ENCODE measurements at places on chromosomes 4 and X. TPM values are rescaled to one million over a fixed set of nuclear protein-coding genes. Genes with fewer than 3 reads are reported as not detected.

DNA sequence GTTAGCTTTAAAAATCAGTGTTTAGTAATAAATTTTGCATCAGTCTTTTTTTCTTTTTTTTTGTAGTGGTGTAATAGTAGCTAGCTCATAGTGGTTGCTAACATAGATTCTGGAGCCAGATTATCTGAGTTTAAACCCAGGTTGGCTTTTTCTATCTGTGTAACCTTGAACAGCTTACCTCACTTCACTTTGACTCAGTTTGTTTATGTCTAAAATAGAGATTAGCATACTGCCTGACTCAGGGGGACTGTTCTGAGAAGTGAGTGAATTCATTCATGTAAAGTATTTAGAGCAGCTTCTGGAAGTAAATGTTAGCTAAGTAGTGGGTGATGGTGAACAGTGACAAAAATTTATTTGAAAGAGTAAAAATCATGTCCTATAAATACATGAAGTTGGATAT lies 32.9 kb downstream of the CPEB2 start:
- H3K27me3 ChIP-seq, result no peaks in the 10 kb centered on the region
- H3K27ac ChIP-seq, result peak overlapping the region; percentile 10
- peaks cover 12% of the 10 kb centered on the region for H3K4me1 ChIP-seq

DNA sequence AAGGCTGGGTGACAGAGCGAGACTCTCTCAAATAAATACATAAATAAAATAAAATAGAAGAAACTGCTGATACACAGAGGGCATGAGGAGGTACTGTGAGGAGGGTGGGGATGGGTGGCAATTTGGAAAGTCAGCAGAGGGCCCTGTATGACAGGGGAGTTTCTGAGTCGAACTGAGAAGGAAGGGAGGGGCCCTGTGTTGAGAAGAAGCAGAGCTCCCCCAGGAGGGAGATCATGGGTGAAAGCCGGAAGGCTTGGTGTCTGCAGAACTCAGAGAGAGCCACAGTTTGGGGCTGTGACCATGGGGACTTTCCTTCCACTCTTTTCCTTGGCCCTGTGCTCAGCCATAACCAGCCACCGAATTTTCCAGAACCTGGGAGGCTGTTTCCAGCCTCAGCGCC lies 24.8 kb upstream of the AFAP1 start:
- H3K4me3 ChIP-seq, result no peak overlapping the region
- peaks cover 31% of the 10 kb centered on the region for H3K4me1 ChIP-seq
- DNase-seq, result no peak
- H3K27ac ChIP-seq, result no peak overlapping the region

DNA sequence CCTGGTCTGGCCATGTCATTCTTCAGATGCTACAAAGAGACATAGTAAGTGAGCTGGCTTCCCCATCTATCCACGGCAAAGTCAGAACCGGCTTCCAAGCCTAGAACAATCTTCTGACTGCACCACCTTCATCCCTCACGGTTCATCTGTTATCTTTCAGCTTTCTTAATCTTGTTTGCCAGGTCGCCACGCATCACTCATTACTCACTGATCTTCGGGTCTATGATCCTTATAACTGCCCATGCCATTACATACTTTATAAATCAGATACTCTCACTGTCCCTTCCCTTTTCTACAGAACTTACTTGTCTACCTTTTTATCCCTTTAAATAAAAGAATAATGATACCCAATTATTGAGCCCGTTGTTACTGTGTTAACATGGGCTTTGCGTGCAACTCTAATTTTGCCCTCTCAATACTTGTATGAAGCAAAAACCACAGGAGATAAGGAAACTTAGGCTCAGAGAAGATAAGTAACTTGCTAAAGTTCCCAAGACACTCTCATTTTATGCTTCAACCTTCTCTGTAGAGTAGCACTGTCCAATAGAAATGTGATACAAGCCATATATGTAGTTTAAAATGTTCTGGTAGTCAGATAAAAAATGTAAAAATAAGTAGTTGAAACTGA lies 171.7 kb downstream of the AMELX start:
- no peaks in the 10 kb centered on the region for H3K27me3 ChIP-seq
- no peak overlapping the region for H3K4me3 ChIP-seq
- no peak overlapping the region for H3K27ac ChIP-seq
- no peaks in the 10 kb centered on the region for H3K36me3 ChIP-seq
- no peak for DNase-seq

GRCh38 chr4:114598191-114599121 lies at the start of gene UGT8:
UGT8 (plus strand) TSS chr4:114598807; CDS start chr4:114622881, 24,074 bp downstream.
- peaks cover 23% of the 10 kb centered on the region for H3K27me3 ChIP-seq
- no peak within 1 kb of the TSS for H3K27ac ChIP-seq
- peak within 1 kb of the TSS; percentile 63 for H3K4me3 ChIP-seq
- DNase-seq, result peak; percentile 12
- no peaks in the 10 kb centered on the region for H3K36me3 ChIP-seq
- H3K4me1 ChIP-seq, result peaks cover 13% of the 10 kb centered on the region

DNA sequence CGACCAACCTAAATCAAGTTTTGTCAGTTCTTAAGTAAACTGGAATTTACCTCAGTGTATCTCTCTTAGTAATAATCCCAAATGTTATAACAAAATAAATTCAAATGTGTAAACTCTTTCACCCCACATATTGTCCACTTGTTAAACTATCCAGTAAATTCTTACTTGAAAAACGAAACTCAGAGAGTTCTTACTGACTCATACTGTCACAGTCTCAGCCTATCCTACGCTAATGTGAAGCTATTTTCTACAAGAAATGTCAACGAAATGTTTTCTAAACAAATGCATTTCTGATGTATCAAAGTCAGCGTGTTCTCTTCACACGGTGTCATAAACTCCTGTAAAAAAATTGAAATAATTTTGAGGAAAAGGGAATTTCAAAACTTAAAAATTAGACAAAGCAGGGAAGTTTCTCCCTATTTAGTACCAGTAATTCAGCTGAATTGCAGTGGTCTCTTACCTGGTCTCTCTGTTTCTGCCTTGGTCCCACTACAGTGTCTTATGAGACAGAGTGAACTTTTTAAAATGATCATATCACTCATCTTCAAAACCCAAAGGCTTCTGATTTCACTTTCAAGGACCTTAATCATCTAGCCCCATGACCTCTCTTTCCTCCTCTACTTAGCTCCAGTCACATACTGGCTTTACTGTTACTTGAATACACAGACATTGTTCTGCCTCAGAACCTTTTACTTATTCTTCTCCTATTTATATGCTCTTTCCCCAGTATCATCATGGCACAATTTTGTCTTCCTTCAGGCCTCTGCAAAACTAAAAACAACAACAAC lies 63.3 kb downstream of the DCAF8L1 start:
- no peaks in the 10 kb centered on the region for H3K36me3 ChIP-seq
- H3K4me3 ChIP-seq, result no peak overlapping the region
- H3K27me3 ChIP-seq, result no peaks in the 10 kb centered on the region
- no peak overlapping the region for H3K27ac ChIP-seq
- H3K4me1 ChIP-seq, result no peaks in the 10 kb centered on the region
- DNase-seq, result no peak

DNA sequence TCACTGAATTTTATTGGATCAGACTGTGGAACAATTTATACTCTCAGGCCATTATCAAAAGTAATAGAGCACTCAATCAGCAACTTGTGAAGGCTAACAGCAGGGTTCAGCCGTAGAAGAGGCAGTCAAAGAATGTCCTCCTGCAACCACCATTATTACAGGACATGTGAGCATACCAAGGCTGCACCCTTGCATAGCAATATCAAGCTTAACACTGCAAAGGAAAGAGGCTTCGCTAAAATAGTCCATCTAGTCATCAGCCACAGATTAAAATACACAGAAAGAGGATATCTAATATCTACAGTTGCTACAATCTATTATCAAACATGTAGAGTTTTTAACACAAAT lies 42.9 kb upstream of the TMPRSS11B start:
- no peaks in the 10 kb centered on the region for H3K36me3 ChIP-seq
- H3K4me3 ChIP-seq, result no peak overlapping the region
- DNase-seq, result no peak
- H3K4me1 ChIP-seq, result no peaks in the 10 kb centered on the region
- H3K27me3 ChIP-seq, result no peaks in the 10 kb centered on the region

DNA sequence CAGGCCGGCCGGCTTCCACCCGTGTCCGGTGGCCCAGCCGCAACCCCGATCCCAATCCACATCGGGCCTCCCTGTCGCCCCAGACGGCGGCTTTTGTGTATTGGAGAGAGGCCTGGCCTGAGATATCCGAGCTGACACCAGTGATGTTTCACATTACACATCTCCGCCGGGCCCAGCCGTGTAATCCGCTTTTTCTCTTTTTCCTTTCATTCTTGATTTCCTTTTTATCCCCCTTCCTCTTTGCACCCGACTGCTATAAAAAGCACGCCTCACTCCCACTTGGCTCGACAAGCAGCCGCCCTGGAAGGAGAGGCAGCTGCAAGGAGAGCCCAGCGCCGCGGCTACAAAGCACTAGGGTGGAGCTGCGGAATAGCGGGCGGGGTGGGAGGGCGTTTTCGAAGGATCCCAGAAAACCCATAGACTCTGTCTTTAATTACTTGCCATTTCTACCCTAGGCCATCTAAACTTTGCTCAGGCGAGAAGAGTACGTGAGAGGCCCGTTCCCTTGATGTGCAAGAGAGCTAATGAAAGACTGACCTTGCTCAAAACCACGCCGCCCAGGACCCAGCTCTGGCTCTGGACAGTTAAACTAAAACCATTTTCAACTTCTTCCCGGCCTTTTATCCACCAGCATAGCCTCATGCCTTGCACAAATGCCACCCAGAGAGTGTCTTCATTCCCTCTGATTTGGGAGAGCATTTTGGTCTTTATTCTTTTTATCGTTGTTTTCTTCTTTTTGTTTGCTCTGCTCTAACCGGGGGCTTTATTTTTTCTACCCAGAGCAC lies 3.2 kb downstream of the PITX2 start:
- no peaks in the 10 kb centered on the region for H3K36me3 ChIP-seq
- H3K27me3 ChIP-seq, result peaks cover 100% of the 10 kb centered on the region
- no peak for DNase-seq

GRCh38 chr4:15914291-15914690 lies 24.2 kb downstream of the FGFBP1 start:
- H3K36me3 ChIP-seq, result no peaks in the 10 kb centered on the region
- no peak overlapping the region for H3K4me3 ChIP-seq
- no peaks in the 10 kb centered on the region for H3K27me3 ChIP-seq

DNA sequence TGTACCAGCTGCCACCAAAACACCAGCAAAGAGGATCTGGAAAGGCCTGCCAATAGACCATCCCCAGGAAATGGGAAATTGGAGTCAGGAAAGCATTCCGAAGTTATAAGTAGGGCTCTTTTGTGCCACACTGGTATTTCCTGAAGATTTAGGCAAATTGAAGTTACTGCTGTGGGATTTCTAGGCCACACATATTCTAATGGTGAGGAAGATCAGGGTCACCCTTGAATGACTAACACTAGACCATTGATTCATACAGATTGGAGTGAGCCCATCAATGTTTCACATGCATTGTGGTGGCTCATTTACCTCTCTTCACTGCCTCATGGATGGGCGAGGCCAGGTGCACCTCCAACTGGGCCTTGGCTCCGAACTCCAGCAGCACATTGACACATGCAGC lies 22.6 kb downstream of the ASB11 start:
- H3K27me3 ChIP-seq, result no peaks in the 10 kb centered on the region
- no peaks in the 10 kb centered on the region for H3K4me1 ChIP-seq
- no peak for DNase-seq
- H3K36me3 ChIP-seq, result no peaks in the 10 kb centered on the region

DNA sequence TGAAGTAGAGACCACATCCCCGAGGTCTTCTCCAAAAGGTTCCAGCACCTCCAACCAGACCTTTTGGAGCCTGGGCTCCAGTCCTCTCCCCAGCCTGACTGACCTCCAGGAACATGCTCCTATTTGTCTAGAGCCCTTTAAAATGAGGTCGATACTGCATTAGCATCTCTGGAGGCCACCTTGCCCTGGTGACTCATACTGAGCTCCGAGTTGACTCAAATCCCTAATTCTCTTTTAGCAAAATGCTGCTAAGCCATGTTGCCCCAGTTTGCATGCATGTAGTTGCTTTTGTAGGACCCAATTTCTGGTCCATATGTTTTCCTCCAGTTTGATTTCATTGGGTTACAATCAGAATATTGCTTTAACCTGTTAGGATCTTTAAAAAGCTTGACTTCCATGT lies 43.5 kb upstream of the CITED1 start:
- H3K4me1 ChIP-seq, result no peaks in the 10 kb centered on the region
- no peak for DNase-seq
- no peaks in the 10 kb centered on the region for H3K36me3 ChIP-seq
- H3K27me3 ChIP-seq, result no peaks in the 10 kb centered on the region

DNA sequence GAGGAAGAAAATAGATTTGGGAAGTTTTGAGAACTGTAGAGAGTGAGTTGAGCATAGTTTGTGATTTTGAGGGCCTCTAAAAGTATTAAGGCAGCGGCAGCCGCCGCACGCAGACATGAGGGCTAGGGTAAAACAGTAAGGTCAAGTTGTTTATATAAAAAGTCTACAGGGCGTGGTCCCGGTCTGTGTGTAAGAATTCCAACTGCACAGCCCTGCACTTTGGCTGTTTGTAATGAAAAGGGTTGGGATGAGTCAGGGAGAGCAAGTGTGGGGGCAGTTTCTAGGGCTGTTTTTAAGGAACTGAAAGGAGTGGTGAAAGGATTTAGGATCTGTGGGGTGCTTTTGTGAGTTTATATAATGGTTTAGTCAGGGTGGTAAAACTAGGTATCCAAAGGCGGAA lies 55.0 kb downstream of the BEX3 start:
- DNase-seq, result peak; percentile 50
- no peak overlapping the region for H3K4me3 ChIP-seq
- no peaks in the 10 kb centered on the region for H3K27me3 ChIP-seq
- no peak overlapping the region for H3K27ac ChIP-seq
- no peaks in the 10 kb centered on the region for H3K36me3 ChIP-seq

GRCh38 chr4:22932326-22932725 lies 239.6 kb downstream of the GBA3 start:
- H3K4me1 ChIP-seq, result no peaks in the 10 kb centered on the region
- no peak for DNase-seq
- no peak overlapping the region for H3K27ac ChIP-seq
- H3K36me3 ChIP-seq, result no peaks in the 10 kb centered on the region

DNA sequence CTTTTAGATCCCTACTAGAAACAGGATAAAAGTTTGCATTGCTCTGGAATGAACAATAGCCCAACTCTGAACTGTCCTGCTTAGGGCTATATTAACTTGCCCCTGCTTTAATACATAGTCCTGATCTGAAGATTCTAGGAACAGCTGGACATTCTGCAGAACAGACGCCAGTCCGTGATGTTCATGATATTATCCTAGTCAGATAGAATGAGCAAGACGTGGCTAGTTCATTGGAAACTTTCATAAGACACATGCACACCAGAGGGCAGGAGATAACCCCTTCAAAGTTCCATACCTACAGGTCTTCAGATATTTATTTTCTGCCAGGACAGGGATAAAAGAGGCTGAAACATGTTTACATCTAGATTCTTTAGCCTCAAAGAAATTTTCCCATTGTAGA lies 75.5 kb upstream of the CLNK start:
- no peak for DNase-seq
- no peak overlapping the region for H3K4me3 ChIP-seq

Gene BEX1
- 16.6 TPM for total RNA-seq

Gene MAGEC2
- total RNA-seq, result not detected

Gene SOWAHB
- 6.8 TPM for total RNA-seq

Gene UGT2B15
- not detected for total RNA-seq

Gene FHIP1A
- total RNA-seq, result 4.1 TPM

Gene KIF4A
- total RNA-seq, result 1.7 TPM

Gene HHIP
- total RNA-seq, result 4.0 TPM

Gene ARHGAP24
- total RNA-seq, result 2.1 TPM

Gene NAA11
- not detected for total RNA-seq
